ENCODE measurements at places on chromosomes 3 and 15. TPM values are rescaled to one million over a fixed set of nuclear protein-coding genes. Genes with fewer than 3 reads are reported as not detected.

SIDT1 gene
- total RNA-seq: under 0.01 TPM

CPN2 gene
- total RNA-seq: 0.29 TPM

ZCWPW2 gene
- 0.88 TPM for total RNA-seq

SLC27A2 gene
- not detected for total RNA-seq

TWF2 gene
- 115 TPM for total RNA-seq

All from osteoblast (primary cell).